ENCODE measurements at places on chromosomes 4 and X.

- no peak for DNase-seq
These were observed 10.9 kb upstream of the TMPRSS11D start for GRCh38 chr4:67894659-67895058.

DNA sequence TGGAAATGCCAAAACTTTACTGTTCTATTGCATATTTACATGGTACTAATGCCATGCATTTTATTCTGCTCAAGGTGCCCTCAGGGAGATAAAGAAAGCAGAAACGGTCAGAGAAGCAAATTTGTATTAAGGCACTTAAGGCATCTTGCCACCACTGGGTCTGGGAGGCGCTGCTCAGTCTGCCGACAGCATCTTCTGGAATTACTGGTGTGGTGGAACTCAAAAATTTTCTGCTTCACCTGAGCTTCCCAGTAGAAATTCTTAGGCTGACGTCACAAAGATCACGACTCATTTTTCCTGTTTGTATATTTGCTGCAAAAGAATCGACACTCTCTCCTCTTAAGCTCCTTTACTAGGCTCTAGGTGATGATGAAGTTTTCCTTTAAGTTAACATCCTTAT lies 3.0 kb downstream of the RASSF6 start:
- DNase-seq = no peak

DNA sequence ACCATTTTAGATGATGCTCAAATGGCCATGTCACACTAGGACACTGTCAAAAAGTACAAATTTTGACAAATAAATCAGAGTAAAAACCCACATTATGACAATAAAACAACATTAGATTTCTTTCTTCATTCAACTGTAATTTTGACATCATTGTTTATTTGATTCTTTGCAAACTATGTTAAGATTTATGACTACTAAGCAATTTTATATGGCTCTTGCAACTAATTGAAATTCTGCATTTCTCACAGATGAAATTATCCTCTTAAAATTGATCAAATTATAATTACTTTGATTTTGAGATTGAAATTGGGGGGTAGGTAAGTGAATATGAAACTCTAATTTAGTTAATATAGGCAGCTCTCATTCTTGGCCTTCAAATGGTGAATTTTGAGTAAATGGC lies 59.8 kb downstream of the ATOH1 start:
- DNase-seq = no peak

DNA sequence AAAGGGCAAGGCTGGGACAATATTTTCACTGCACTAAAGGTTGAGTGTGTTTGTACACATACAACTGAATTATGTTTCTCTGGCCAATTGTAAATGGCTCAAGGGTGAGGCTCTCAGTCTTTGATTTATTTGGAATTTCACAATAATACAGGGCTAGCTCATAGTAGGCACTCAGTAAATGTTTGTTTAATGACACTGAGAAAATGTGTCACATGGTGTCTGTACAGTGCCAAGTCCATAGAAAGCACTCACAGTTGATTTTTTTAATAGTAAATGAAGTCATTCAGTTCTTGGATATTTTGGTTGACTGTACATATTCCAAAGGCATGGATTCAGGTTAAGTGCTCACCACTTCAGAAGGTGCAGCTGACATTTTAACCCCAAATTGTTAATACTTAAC lies 176.4 kb downstream of the IL1RAPL2 start:
- DNase-seq = no peak

DNA sequence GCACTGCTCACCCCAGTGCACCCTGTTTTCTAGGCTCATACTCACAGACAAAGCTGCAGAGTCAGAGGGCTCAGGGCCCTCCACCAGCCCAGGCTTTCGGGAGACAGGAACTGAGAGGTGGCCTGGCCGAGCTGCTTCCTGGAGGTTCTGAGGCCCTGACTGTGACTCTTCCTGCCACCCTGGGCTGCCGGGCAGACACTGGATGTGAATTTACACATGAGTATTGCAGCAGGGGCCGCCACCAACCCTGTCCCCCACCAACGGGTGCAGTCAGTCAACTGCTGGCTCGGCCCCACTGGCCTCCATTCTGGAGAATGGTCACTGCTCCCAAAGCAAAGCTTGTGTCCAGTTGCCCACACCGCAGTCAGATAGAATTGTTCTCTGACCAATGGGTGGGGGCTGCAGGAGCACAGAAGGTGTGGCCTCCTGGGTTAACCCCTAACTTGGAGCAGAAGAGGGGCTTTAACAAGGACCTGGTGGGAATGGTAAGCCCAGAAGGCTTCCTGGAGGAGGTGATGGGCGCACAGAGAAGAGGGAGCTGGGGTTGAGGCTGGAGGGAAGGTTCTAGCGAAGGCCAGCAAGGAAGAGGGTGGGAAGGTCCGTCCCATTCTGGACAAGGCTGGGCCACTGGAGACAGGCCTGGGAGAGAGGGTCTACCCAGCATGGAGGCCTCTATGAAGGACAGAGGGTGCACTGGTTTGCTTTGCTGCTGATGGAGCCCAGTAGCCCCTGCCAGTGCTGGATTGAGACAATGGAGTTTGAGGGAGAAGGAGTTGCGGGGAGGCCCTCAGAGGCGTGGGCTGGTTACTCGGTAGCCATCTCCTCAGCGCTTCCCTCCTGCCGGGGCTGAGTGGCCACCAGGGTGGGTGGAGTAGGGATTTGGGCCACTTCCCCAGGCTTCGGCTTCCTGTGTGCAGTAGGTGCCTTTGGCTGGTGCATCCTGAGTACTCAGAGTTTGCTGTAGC lies 135.3 kb downstream of the CPZ start:
- DNase-seq = no peak
